OCI-LY7 (cell line): ENCODE measurements at places on chromosomes 2 and 18.

- DNase-seq: no peak
These were observed 82.9 kb downstream of the DNAH7 start for GRCh38 chr2:195985741-195986140.

DNA sequence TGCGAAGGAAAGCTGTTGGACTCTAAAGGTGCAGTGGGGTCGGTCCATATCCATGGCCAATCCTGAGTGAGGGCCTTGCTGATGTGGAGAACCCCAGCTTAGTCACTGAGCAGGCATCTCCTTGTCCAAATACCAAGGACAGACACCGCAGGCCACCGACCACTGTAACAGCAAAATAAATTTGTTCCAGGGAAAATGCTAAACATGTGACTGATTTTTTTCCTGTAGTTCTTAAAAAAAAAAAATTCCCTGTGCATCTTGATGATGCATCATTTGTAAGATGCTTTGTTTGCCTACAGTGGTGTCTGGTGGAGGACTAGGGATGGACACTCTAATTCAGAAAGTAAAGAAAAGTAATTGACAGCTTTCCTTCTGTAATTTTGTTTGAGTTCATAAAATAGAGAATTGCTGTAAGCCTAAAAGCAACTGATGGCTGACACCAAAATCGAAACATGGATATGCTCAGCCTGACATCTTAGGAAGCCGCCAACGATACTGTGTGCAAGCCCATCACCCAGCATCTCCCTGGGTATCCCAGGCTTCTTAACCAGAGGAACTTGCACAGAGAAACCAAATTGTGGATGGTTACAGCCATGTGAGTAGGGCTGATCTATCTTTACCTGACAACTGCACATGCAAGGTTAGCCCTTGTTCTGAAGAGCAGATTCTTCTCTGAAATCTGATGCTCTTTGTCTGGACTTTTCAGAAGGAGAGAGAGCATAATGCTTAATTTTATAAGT lies 188.6 kb downstream of the ARL4C start:
- no peak for DNase-seq

DNA sequence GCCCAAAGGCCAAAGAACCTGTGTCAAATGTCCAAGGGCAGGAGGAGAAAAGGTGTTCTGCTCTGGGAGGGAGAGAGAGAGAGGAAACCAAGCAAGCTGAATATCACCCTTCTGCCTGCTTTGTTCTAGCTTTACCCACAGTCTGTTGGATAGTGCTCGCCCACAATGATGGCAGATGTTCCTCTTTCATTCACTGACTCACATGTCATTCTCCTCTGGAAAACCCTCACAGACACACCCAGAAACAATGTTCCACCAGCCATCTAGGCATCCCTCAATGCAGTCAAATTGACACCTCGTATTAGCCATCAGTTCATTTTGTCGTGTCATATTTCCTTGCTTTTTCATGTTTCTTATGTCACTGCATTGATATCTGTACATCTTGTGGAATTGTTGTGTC lies 150.3 kb downstream of the UBR3 start:
- DNase-seq: no peak

DNA sequence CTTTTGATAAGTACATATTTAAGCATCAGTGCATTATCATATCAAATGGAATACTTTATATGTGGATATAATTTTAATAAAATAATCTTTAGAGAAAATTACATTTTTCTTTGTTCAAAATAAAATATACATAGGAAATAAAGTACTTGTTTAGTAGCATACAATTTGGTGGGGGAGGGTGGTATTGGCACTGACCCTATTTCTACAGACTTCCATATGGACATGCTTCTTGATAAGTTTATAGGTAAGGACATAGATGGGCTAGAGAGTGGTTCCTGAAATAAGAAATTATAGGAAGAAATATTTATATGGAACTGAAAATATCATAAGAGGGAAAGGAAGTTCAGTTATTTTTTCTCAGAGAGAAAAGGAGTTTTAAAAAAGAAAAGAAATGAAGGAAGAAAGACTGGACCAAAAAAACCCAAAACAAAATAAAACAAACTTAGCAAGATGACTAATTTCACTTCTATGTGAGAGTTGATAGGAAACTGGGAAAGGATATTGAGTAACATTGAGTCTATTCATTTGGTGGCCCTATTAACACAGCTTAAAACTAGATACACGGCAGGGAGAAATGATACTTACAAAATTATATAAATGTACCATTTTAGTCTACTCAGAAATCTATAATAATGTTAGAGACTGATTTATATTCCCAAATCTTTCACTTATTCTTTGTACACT lies 505.9 kb downstream of the ERBB4 start:
- no peak for DNase-seq

DNA sequence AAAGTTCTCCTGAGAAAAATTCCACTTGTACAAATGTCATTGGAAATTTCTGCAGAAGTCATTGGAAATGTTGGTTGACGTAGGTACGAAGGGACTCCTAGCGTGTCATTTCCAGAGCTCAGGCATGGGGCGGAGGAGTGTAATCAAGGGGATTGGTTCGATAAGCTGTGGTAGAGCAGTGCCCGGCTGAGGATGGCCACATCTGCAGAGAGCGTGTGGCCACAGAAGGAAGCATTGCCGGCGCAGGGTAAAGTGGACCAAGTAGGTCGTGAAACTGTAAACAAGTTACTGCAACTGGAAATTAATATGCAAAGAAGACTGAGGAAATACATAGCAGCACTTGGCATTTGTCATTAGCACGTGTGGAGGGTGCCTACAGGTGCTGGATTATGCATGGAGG lies 101.8 kb downstream of the DGKD start:
- no peak for DNase-seq
